CD4-positive, alpha-beta T cell treated with Interleukin-10 for 1 hour (primary cell): ENCODE measurements at places on chromosomes 1 and 21.

DNA sequence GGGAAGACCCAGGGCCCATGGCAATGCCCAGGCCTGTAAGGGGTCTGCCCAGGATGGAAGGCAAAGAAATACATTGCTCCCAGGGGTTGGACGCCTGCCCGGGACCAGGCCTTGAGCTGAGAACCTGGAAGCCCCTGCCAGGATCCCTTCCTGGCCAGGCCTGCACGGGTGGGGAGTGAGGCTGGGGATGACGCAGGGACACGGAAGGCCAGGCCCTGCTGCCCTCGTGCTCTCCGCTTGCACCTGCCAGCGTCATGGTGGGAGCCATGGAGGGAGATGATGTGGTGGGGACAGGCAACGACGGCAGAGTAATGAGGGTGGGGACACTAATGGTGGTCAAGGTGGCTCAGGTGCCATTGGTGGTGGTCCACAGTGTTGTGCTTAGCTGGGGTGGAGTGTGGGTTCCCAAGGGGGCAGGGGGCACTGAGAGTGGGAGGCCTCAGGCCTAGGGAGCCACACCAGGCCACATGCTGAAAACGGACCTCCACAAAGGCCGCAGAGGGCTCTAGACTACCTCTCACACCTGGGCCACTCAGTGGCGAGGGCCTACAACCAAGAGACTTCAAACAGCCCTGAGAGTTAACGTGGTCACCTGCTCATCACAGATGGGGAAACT lies 4.3 kb downstream of the HES3 start:
- no peak for DNase-seq

GRCh38 chr1:180720753-180721152 lies 88.9 kb downstream of the XPR1 start:
- DNase-seq: no peak

DNA sequence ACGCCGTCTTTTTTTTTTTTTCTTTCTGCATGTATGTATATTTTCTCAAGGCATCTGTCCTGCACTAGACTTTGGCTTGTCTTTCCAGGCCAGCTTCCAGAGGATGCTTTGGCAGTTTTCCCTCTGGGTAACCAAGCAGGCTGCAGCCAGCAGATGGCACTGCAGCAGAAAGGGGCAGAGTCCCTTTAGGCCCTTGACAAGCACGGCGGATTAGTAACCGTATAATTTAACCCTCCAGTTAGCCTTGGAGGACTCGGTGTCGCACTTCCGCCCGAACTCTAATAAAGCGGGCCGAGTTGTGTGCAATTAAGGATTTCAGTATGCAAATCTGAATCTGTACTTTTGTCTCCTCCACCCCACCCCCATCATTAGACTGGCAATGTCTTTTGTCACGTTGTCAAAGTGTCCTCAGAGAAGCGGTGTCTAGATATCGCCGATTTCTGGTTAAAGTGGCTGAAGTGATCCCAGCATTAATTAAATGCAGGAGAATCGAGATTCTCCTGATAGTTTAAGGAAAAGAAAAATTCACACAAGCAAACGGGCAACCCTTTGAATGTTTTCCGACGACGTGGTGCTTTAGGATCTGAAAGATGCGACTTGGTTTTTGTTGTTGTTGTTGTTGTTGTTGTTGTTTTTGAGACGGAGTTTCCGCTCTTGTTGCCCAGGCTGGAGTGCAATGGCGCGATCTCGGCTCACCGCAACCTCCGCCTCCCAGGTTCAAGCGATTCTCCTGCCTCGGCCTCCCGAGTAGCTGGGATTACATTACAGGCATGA lies 1.1 kb upstream of the TMEM167B start:
- DNase-seq: peak; percentile 52

DNA sequence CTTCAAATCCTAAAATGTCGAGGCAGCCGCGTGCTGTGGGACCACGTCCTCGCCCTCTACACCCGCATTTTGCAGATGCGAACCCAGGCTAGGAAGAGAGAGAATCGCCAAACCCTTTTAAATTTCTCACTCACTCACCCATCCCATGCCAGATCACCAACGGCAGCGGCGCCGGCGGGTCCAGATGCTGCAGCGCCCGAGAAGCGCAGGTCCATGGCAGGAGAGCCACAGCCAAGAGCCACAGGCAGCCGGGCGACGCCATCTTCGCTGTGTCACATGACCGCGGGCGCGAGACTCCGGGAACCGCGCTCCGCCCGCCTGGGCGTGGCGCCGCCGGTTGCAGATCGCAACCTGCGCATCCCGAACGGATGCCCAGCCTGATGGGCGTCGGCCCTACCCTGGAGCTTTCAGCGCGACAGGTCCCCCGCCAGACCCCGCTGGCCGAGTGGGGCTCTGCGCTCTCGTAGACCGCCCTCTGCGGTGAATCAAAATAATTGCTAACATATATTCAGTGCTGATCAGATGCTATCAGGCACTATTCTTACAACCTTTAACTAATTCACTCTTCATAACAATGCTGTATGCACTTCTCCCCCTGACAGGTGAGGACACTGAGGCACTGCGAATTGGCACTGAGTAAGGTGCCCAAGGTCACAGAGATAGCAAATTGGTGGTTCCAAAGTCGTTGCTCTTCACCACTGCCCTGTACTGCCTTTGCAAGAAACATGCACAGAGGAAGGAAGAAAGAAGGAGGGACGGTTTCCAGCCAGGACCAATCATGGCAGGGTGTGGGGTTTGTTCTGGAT lies at the start of gene PPT1:
TSS of gene PPT1 (minus strand) at position 276 of the 806 bp plus-strand sequence. CDS start at position 262, 14 bp downstream.
- peak; percentile 78 for DNase-seq

DNA sequence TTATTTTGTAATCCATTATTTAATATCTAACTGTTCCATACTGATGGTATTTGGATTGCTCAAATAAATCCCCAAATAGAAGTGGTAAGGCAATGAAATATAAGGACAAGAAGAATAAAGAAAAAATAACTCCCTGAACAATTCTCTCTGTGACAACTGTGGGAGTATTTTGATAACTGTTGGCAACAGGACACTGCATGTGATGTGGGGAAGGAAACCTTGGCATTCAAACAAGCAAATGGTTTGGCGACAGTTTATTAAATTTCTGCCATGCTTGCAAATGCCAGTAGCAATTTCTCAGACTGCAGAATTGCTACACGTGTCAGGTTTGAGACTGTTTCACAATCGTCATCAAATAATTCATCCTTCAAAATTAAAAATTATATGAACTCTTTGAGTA lies 8.6 kb upstream of the MRPL39 start:
- DNase-seq: no peak
